ENCODE measurements at places on chromosomes 3 and 15.

DNA sequence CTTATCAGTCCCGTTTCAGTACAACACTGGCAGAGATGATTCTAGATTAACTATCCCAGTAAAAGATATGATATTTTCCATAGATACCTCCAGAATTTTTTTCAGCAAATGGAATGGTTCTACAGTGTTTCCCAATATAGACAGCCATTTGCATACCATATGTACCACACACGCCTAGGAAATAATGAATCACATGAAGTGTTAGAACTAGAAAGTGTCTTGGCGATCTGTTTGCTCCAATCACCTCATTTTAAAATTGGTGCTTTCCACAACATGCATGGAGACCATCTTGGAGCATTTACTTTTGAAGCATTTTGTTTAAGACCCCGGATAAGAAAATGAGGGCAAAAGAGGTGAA lies 2.0 kb downstream of the C2CD4A start:
- no peak for DNase-seq

- no peak for DNase-seq
Measured at GRCh38 chr3:150656316-150656715, 47.4 kb downstream of the ERICH6 start.

DNA sequence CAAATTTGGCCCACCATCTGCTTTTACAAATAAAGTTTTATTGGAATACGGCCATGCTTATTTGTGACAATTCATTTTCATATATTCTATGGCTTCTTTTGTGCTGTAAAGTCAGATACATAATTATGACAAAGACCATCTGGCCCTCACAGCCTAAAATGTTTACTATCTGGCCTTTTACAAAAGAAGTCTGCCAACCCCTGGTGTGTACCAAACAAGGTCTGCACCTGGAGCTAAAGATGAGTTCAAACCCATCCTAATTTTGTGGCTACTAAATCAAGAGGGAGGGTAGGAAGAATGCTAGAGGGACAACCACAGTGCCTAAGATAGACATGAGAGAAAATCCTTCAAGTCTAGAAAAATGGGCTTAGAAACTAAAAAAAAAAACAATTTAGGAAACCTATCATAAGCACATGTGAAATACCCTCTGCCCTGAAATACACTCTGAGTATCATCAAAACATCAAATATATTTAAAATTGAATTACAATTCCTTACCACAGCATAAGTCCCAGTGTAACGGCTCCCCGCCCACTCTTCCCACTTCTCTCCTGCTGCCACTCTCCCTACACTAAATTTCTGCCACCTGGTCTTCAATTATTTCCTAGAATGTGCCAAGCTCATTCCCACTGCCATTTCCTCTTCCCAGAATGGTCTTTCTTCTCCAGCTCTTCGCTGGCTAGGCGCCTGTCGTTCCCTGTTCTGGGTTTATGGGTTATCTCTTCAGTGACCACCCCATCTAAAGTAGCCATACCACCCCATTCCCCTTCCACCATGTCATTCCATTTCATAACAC lies 950.7 kb upstream of the CFAP20DC start:
- no peak for DNase-seq

- DNase-seq, result no peak
Measured at GRCh38 chr3:195009616-195010015, 261.3 kb downstream of the XXYLT1 start.

- DNase-seq, result peak; percentile 13
Measured at GRCh38 chr15:43285609-43286037, 18.9 kb upstream of the TGM5 start.

- no peak for DNase-seq
Measured at GRCh38 chr15:52649686-52650085, 29.5 kb downstream of the ATOSA start.

DNA sequence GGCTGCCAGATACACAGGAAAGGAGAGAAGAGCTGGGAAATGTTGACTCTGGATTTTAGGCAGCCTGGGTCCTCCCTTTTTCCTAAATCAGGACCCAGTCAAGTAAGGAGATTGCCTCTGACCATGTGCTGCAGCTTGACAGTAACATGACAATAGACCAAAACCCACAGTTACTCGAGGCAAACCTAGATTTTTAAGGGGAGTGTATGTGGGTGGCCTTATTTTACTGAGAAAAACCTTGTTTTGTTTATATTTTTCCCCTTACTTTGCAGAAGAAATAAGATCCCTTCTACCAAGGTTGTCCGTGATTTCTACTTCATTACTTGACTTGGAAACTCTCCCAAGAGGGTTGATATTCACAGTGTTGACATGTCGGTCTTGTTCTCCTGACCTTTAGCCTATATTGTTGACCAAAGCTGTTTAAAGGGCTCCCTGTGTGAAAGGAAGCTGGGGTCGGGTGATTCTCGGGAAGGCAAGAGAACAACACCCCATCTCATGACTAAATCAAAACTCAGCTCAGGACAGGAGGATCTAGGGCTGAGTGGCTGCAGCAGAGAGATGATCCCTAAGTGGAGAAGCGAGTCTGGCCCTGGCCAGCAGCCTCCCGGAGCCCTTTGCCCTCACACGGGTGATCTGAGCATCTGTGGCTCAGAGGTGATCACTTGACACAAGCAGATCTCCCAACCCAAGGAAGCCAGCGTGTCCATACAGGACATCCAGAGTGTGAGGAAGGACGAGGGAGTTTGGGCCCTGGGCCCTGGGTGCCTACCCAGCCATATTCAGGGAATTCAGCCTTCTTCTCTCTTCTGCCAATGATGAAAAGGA lies 31.0 kb upstream of the SLCO2A1 start:
- no peak for DNase-seq

GRCh38 chr3:126937973-126938372 lies 44.9 kb upstream of the PLXNA1 start:
- DNase-seq, result no peak

GRCh38 chr15:68312701-68313204 lies 35.2 kb downstream of the FEM1B start:
- DNase-seq, result no peak

DNA sequence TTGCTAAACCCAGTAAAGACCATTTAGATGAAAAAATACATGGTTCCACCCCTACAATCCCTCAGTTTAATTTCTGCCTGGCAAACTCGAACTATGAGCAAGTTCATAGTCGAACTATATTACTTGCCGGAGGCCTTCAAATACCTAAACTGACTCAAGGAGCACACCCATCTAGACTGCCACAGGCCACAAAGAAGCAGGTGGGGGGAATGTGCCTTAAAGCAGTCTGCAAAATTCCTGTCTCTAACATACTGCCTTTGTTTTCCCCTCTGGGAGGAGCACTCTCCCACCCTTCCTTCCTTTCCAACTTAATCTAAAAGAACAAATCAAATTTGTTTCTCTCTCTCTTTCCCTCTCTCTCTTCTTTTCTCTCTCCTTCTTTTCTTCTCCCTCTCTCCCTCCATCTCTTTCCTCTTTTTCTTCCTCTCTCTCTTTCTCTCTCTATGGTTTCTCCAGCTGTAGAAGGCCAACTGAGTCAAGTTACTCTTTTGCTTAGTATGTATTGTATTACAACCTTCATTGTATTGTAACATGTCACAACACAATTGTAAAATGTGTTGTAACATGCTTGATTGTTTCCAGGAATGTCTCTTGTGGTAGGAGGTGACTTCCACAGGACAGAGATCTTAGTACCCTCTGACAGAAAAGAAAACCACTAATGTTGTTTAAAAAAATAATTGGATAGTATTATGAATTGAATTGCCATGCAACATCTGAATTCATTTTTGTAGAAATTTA lies 496.3 kb downstream of the ROBO2 start:
- no peak for DNase-seq

GRCh38 chr3:64385277-64385676 lies 160.0 kb upstream of the PRICKLE2 start:
- no peak for DNase-seq

DNA sequence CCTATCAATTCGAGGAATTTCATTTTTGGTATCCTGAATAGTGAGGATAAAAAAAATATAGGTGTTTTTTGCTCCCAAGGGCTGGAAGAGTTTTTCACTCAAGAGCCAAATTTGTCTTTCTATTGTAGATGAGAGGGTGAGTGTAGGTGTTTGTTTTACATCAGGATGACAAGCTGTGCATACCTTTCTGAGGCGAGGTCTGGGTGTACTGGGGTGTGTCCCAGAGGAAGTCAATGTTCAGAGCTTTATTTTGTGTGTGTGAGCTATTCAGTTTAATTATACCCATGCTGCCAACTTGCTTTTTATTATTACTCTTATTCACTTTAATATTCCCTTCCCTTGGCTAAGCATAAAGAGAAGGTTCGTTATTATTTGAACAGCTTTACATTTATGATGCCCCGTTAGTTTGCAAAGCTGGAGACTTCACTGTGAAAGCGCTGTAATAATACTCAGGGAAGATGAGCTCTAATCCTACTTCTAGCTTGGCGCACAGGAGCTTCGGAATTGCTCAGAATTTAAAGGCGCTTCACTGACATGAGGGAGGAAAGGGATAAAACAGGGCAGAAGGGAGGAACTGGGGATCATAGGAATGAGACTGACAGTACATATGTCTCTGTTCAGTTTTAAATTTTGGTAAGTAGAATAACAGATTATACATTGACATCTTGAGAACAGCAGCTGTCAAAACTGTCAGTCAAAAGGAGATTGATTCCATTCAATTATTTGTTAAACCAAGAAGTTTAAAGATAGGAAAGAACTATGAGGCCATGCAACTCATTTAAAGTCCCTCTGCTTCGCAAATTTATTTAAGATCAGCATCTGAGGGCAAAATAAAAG lies 117.7 kb upstream of the TP63 start:
- no peak for DNase-seq

DNA sequence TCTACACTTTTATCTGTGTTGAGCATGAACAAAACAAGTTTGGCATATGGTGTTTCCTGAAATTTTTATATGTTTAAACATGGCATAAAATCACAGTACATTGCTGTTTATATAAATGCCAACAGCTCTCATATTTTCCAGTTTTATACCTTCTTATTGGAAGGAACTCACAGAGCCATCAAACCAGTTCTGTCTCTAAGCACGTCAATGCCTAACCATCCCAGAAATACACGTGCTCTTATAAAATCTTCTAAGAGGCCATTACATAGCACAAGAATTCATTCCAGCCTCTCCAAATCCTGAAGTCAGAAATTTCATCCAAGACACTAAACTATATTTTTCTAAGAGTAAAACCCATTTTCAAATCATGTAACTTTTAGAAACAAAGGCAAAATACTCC lies 20.8 kb downstream of the SLC9A9 start:
- no peak for DNase-seq

Measured in NK-92 treated with Interleukin-12 subunit alpha and Interleukin-12 subunit beta, amount 100 ng/mL, for 24 hours (cell line).